ENCODE measurements at places on chromosomes 6 and 20. TPM values are rescaled to one million over a fixed set of nuclear protein-coding genes. Genes with fewer than 3 reads are reported as not detected.

Gene SLC22A3
- 13.6 TPM for total RNA-seq

DNA sequence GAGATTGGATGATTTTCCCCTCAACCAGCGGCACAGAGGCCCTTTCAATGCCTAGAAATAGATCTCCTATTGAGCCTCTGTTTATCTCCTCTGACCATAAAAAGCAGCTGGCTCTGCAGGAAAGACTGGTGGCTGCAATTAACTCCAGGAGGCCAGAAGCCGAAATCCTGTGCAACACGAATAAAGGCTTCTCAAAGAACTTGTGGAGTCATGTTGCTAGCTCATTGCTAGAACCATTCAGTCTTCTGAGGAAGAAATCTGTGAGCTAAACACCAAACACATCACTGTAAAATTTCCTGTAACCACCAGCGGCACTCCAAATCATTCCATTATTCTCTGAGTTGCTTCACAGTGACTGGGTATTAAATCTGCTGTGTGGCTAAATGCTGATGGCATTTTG lies 49.1 kb upstream of the TPD52L1 start:
- DNase-seq = no peak
- H3K36me3 ChIP-seq = no peaks in the 10 kb centered on the region
- no peaks in the 10 kb centered on the region for H3K27me3 ChIP-seq
- no peaks in the 10 kb centered on the region for H3K4me1 ChIP-seq
- H3K4me3 ChIP-seq = no peak overlapping the region

- no peaks in the 10 kb centered on the region for H3K4me1 ChIP-seq
- H3K27me3 ChIP-seq = no peaks in the 10 kb centered on the region
- H3K4me3 ChIP-seq = no peak overlapping the region
- H3K36me3 ChIP-seq = no peaks in the 10 kb centered on the region
- H3K27ac ChIP-seq = no peak overlapping the region
Measured at GRCh38 chr6:44917430-44917829, 410.7 kb upstream of the RUNX2 start.

DNA sequence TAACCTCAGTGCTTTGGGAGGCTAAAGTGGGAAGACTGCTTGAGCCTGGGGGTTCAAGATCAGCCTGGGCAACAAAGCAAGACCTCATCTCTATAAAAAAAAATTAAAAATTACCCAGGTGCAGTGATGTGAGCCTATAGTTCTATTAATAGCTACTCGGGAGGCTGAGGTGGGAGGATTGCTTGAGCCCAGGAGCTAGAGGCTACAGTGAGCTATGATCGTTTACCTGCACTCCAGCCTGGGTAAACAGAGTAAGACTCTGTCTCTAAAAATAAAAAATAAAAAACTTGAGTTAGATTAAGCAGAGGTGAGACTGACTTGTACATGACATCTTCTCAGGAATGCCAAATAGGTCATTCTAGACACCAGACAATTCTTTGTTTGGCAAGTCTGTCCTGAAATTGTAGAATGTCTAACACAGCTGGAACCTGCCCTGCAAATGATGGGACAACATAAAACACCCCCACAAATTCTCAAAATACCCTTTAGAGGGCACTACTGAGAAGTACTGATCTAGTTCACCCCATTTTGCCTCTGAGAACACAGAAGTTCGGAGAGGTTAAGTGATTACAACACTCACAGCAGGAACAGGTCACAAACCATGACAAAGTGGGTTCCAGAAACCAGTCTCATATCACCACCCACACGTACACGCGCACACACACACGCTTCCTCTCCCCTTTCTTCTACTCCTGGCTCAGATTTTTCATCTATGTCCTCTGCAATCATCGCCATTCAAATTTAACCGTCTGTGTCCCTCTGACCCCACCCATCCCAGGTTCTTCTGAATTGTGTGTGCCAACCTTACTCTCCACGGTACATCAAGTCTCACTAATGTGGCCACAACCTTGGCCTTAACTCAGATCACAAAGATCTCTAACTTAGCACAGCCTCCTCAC lies 38.3 kb downstream of the ARHGAP18 start:
- no peaks in the 10 kb centered on the region for H3K36me3 ChIP-seq
- H3K27me3 ChIP-seq = no peaks in the 10 kb centered on the region
- peaks cover 13% of the 10 kb centered on the region for H3K4me1 ChIP-seq

DNA sequence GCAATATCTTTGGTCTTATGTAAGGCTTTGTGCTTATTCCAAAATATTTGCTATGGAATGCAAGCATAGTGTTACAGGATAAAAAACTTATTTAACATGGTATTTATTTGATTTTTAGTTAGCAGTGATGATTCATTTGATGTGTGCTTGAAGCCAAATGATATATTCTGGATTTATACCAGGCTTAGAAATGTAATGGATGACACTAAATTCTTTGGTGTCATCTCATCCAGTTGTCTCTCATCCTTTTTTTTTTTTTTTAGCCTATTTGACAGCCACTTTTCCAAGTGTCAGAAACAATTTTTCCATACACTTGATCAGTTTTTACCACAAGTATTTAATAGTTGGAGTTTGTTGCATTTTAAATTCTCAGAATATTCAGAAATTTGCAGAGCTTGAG lies 515.3 kb downstream of the CDKAL1 start:
- DNase-seq = no peak
- H3K36me3 ChIP-seq = no peaks in the 10 kb centered on the region
- no peak overlapping the region for H3K4me3 ChIP-seq
- no peak overlapping the region for H3K27ac ChIP-seq

GRCh38 chr6:25628471-25629197 lies 23.4 kb upstream of the SCGN start:
- no peak overlapping the region for H3K4me3 ChIP-seq
- no peak overlapping the region for H3K27ac ChIP-seq
- H3K27me3 ChIP-seq = no peaks in the 10 kb centered on the region
- no peaks in the 10 kb centered on the region for H3K36me3 ChIP-seq

Data from sigmoid colon (tissue), 7 donors.